ENCODE measurements at places on chromosomes 16 and 17.

DNA sequence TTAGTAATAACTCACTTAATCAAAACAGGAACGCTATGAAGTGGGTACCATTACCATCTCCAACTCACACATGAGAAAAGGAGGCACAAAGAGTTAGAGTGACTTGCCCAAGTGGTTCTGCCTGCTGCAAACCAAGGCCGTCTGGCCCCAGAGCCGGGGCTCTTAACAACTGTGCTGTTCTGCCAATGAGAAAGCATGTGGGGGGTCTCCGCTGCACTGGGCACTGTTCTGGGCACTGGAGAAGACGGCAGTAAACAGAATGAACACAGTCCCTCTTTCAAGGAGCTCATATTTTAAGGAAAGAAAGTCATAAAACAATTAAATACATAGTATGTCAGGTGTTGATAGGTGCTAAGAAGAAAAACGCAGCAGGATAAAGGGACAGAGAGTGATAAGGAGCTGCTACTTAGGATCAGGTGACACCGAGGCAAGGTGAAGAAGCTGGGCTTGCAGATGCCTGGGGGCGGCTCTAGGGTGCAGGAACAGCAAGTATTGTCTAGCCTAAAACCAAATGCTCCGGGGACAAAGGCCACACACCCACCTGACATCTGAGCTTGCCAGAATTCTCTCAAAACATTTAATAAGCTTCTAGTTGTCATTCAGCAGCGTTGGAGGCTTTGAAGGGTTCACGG lies 6.5 kb downstream of the STX8 start:
- no peak for DNase-seq

GRCh38 chr16:65574326-65574966 lies 452.6 kb upstream of the CDH11 start:
- no peak for DNase-seq

GRCh38 chr17:35089586-35090296 lies 26.2 kb upstream of the RFFL start:
- peak; percentile 46 for DNase-seq

- no peak for DNase-seq
Measured at GRCh38 chr16:4489030-4489429, 12.8 kb downstream of the HMOX2 start.

Measured in activated T-cell treated with anti-CD3 and anti-CD28 coated beads for 24 hours (primary cell).